Neural crest cell (in vitro differentiated cells): ENCODE measurements at places on chromosomes 6 and 20. TPM values are rescaled to one million over a fixed set of nuclear protein-coding genes. Genes with fewer than 3 reads are reported as not detected.

SAMD3 gene
- 0.58 and 0.73 TPM in 2 replicates for total RNA-seq

- peak; percentile 44 for DNase-seq
These were observed 201.0 kb upstream of the CEP162 start for GRCh38 chr6:84428300-84428907.

DNA sequence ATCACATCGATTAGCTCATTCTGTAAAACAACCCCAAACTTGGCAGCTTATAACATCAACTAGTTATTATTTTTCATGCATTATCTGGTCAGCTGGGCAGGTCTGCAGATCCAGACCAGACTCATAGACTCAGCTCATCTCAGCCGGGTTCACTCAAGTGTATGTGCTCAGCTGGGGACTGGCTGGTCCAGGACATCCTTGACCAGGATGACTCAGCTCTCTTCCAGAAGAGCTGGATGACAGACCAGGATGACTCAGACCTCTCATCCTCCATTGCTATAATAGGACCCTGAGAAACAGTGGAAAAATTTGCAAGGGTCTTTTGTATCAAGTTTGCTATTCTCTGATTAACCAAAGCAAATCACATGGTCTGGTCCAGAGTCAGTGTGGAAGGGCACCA lies 312.5 kb upstream of the PLCB4 start:
- DNase-seq = no peak

DNA sequence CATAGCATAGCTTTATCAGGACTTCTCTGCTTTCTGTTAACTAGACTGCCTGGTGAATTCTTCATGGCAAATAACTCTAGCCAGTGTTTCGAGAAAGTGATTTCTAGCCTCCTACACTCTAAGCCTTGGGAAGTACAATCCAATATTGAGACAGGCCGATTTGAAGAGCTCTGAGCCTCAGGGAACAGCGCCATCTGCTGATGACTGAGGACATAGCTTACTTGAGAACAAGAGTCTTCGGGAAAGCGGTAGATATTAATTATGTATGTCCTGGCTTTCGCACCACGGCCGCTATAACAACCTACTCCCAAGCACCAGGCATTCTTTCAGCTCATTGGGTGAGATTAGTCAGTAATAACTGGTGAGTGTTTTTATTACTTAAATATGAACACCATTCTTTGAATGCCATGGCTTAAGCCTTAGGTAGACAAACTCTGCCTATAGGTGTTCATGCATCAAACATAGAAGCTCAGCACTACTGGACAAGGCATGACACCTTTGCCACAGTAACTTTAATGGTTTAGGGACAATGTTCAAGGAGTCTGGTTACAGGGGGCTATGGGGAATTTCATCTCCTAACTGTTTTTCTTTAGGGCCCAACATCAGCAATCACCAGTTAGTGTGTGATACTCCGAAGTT lies 518.6 kb downstream of the BMP2 start:
- peak; percentile 77 for DNase-seq

GRCh38 chr6:90083891-90084290 lies 189.6 kb downstream of the GJA10 start:
- no peak for DNase-seq

DNA sequence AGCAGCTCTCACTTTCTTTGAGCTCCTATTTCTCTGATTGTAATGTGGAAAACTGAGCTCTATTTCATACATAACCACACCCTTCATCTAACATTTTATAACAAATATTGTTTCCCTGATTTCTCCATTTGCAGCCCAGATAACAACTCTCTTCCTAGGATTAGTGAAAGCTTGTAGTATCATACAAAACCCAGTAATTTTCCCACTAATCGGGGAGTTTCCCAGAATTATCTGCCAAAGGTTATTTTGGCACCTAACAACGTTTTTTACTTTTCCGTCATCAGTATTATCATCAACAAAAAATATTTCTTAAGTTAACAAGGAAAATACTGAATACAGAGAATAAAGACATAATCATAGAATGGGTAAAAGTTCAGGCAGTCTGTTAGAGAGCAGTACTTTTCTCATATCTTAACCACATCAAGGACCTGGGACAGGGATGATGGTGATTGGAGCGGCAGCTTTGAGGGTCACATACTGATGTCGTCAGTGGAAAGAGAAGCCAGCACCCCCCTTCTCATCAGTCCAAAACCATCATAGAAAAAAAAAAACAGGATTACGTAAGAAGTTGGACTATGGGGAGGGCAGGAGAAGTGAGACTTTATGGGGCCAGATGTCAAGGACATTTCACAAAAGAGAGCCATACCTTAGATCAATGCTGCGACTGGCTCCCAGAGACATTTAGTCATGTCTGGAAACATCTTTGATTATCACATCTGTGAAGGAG lies 166.1 kb upstream of the TNFAIP3 start:
- no peak for DNase-seq

DNA sequence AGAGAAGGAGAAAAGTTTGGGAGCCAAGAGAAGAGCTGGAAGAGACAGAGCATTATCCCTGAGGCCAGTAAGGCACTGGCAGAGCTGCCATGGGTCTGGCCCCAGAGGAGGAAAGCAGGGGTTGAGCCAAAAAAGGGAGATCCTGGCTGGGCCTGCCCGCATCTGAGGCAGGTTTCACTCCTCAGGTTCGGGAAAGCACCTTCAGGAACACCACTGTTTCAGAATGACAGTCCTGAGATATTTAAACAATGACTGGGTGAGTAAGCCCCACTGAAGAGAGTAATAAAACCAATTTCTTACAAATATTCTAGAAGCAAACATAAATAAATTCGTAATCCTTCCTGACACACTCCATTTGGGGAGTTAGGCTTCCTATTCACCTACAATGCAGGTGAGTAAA lies 152.2 kb downstream of the BACH2 start:
- no peak for DNase-seq

GRCh38 chr6:134230087-134230700 lies 87.7 kb downstream of the SGK1 start:
- DNase-seq = no peak
